Calu3 (cell line): ENCODE measurements at places on chromosomes 2 and 18. TPM values are rescaled to one million over a fixed set of nuclear protein-coding genes. Genes with fewer than 3 reads are reported as not detected.

The TDRD15 gene
- total RNA-seq = not detected in 2 replicates

The ANO7 gene
- 7.7 and 8.0 TPM in 2 replicates for total RNA-seq

The FEV gene
- total RNA-seq = not detected in 2 replicates

The RTP5 gene
- not detected in 2 replicates for total RNA-seq

- peaks cover 21% of the 10 kb centered on the region for H3K36me3 ChIP-seq
- H3K27ac ChIP-seq = no peak overlapping the region
- H3K4me3 ChIP-seq = no peak overlapping the region
- no peaks in the 10 kb centered on the region for H3K27me3 ChIP-seq
- no peak for DNase-seq
- H3K4me1 ChIP-seq = no peaks in the 10 kb centered on the region
Observed at GRCh38 chr2:58051445-58051844, 4.8 kb downstream of the VRK2 start.

GRCh38 chr18:67072791-67073190 lies 443.7 kb downstream of the DSEL start:
- H3K36me3 ChIP-seq = no peaks in the 10 kb centered on the region
- DNase-seq = no peak
- H3K4me3 ChIP-seq = no peak overlapping the region
- H3K27me3 ChIP-seq = no peaks in the 10 kb centered on the region
- no peaks in the 10 kb centered on the region for H3K4me1 ChIP-seq
- no peak overlapping the region for H3K27ac ChIP-seq

DNA sequence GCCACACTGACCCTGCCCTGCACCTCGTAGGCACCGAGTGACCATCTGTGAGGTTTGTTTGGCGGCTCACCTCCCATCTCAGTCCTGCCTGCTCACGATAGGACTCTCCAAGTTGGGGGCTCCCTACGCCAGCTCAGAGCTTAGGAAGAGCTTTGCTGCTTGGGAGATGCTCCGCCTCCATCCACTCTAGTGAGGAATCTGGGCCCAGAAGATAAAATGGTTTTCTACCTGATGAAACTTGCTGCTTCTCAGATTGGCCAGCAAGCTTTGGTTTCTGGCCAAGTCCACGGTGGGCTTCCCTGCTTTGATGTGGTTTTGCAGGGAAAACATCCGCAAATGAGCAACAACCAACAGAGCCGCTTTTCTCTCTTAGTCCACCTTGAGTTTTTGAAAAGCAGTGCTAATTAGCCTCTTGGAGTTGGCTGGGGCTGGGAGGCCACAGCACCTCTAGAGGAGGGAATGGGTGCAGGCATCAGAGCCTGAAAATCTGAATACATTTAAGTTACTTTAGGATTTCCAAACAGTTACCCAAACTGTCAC lies 42.2 kb downstream of the THNSL2 start:
- peak; percentile 19 for DNase-seq
- no peak overlapping the region for H3K27ac ChIP-seq
- no peaks in the 10 kb centered on the region for H3K4me1 ChIP-seq
- H3K27me3 ChIP-seq = peaks cover 62% of the 10 kb centered on the region
- no peak overlapping the region for H3K4me3 ChIP-seq

DNA sequence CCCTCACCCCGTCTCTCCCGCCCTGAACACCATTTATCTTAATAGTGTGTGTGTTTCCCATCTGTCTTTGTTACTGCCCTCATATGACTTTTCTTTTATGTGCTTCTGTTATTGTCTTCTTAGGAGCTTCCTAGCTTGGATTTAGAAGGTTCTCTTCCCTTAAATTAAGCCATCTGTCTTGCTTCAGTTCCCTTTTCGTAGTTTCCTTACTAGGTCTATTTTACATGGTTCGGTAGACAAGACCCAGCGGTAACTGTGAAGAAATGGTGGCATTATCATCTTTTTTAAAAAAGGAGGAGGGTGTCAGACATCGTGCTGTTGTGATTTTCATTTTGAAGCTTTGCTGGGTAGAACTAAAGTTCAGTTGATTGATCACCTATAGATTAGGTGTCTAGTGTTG lies 10.3 kb downstream of the NCK2 start:
- peak overlapping the region; percentile 5 for H3K27ac ChIP-seq
- H3K4me3 ChIP-seq = no peak overlapping the region
- DNase-seq = no peak
- H3K36me3 ChIP-seq = peaks cover 12% of the 10 kb centered on the region
- H3K27me3 ChIP-seq = no peaks in the 10 kb centered on the region

- H3K27me3 ChIP-seq = no peaks in the 10 kb centered on the region
- DNase-seq = peak; percentile 73
- H3K27ac ChIP-seq = peak overlapping the region; percentile 16
- peaks cover 8% of the 10 kb centered on the region for H3K4me1 ChIP-seq
- H3K36me3 ChIP-seq = peaks cover 3% of the 10 kb centered on the region
Observed at GRCh38 chr18:26405190-26405801, 143.1 kb downstream of the KCTD1 start.

GRCh38 chr2:178208817-178209216 lies 14.5 kb downstream of the OSBPL6 start:
- H3K36me3 ChIP-seq = no peaks in the 10 kb centered on the region
- H3K27ac ChIP-seq = no peak overlapping the region
- no peak overlapping the region for H3K4me3 ChIP-seq
- H3K4me1 ChIP-seq = no peaks in the 10 kb centered on the region
